Stimulated activated CD4-positive, alpha-beta T cell treated with anti-CD3 and anti-CD28 coated beads, Interleukin-15, amount 100 ng/mL, for 24 hours (primary cell): ENCODE measurements at places on chromosomes 6 and 20.

DNA sequence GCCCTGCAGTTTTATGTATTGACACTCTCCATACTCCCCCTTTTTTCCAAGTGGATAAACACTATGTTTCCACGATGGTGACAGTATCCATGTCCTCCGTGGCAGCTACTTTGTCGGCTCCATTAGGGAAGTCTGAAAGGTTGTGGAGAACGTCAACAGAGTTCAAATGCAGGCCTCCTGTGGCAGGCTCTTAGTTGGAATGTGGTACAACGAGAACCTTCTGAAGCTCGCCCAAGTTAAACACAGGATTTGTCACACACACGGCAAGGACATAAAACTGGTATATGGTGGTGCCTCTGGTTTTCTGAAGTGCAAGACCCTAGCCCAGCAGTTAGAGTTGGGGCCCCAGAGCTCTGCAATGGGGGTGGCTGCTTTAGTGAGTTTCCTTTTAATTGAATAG, 187.0 kb upstream of the TAB2 start:
- no peak for DNase-seq

- no peak for DNase-seq
Observed at GRCh38 chr20:49951151-49951550, 15.0 kb downstream of the RNF114 start.

GRCh38 chr6:5078121-5078669, 6.9 kb upstream of the PPP1R3G start:
- DNase-seq = no peak

DNA sequence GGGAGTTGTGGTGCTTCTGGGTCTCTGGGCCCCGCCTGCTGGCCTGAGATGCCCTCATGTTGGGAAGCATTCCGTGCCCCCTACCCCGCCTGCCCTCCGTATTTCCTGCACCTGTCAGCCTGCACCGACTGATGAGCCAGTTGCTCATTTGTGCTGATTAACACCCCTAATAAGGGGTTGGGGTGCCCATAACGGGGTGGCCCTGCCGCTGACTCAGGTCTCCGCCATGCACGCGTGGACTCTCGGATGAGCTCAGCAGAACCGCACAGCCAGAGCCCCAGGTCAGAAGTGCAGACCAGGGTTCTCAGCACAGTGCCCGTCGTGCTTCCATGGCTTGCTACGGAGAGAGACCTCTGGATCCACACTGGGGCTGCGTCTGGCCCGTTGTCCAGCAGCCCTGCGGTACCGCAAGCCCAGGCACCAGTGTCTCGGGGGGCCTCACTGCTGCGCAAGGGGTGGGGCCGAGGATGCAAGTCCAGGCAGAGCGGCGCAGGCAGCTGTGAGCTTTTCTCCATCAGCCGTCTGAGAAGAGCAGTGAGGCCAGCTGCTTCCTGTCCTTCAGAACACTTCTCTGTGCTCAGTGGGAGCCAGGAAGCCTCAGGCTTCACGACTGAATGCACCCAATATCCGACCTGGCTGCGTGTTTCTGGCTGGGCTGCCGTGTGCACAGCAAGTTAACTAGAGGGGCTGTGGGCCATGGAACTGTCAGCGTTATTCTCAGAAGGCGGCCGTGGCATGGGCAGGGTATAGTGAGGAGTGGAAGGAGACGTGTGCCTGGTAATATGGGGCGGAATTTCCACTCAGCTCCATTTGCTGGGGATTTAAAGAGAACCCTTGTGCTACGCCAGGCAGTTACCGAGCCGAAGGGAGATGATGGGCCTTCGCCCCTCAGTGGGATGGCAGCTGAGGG, 18.6 kb downstream of the MTG2 start:
- no peak for DNase-seq

GRCh38 chr20:1831606-1832005, 63.6 kb upstream of the SIRPA start:
- DNase-seq = no peak

- no peak for DNase-seq
Observed at GRCh38 chr20:45842169-45842812, 8.7 kb downstream of the SNX21 start.

GRCh38 chr6:143196525-143197225, 136.0 kb downstream of the AIG1 start:
- no peak for DNase-seq

DNA sequence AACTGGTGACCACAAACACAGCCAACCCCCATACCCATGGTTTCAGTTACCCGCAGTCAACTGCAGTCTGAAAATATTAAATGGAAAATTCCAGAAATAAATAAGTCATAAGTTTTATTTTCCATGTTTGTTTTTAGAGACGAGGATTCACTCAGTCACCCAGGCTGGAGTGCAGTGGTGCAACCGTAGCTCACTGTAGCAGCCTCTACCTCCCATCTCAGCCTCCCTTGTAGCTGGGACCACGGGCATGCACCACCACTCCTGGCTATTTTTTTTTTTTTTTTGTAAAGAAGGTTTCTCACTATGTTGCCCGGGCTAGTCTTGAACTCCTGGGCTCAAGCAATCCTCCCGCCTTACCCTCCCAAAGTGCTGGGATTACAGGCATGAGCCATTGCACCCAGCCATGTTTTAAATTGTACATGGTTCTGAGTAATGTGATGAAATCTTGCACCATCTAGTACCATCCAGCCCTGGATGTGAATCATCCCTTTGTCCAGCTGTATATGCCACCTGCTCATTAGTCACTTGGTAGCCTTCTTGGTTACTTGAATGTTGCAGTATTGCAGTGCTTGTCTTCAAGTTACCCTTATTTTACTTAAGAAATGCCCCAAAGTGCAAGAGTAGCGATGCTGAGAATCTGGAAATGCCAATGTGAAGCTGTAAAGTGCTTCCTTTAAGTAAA, 14.5 kb downstream of the CSNK2A1 start:
- DNase-seq = no peak

DNA sequence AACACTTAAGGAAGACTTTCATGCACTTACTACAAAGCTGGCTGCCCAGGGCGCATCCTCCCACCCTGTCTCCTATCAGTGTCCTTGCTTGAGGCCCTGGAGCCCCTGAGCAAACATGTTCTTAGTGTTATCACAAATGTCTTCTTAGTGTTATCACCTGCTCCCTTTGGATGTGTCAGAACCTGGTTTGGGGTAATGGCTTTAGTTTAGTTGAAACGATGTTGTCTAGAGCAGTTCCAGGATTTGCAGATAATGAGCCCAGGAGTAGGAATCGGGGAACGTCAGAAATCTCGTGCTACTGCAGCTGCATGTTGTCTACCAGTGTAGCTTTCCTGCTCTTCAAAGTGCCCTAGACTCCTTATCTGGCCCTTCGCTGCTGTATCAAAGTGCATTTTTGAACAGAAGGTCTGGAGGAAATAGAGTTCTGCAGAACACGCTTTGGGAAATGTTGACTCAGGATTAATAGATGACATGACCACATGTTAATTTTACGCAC, 69.6 kb downstream of the PHACTR2 start:
- DNase-seq = no peak

DNA sequence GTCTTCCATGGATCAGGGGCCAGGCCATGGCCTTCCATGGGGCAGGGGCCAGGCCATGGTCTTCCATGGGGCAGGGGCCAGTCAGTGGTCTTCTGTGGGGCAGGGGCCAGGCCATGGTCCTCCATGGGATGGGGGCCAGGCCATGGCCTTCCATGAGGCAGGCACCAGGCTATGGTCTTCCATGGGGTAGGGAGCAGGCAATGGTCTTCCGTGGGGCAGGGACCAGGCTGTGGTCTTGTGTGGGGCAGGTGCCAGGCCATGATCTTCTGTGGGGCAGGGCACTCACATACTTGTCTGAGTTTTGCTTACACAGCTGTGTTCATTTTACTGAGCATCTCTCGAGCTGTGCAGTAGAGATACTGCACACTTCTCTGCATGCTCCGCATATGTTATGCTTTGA, 57.3 kb upstream of the THBS2 start:
- no peak for DNase-seq

DNA sequence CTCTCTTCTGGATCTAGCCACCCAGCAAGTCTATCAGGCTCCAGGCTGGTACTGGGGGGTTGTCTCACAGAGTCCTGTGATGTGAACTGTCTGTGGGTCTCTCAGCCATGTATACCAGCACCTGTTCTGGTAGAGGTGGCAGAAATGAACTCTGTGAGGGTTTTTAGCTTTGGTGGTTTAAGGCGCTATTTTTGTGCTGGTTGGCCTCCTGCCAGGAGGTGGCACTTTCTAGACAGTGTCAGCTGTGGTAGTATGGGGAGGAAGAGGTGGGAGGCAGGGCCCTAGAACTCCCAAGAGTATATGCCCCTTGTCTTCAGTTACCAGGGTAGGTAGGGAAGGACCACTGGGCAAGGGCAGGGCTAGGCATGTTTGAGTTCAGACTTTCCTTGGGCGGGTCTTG, 75.8 kb downstream of the SNAP91 start:
- DNase-seq = no peak

- DNase-seq = no peak
Observed at GRCh38 chr6:83509441-83509840, 2.9 kb upstream of the PRSS35 start.
